Endothelial cell of umbilical vein (primary cell): ENCODE measurements at places on chromosomes 5 and 9. TPM values are rescaled to one million over a fixed set of nuclear protein-coding genes. Genes with fewer than 3 reads are reported as not detected.

Gene CCNJL
- 17.4 and 20.0 TPM in 2 replicates for total RNA-seq

Gene SCGB3A2
- not detected in 2 replicates for total RNA-seq

Gene DNM1
- total RNA-seq: 2.9 and 7.9 TPM in 2 replicates

Gene SPINK13
- total RNA-seq: not detected in 2 replicates

Gene GPR150
- total RNA-seq: 0.31 and 0.35 TPM in 2 replicates

Gene CEL
- total RNA-seq: 1.1 and 1.9 TPM in 2 replicates
